ENCODE measurements at places on chromosomes 12 and 14.

DNA sequence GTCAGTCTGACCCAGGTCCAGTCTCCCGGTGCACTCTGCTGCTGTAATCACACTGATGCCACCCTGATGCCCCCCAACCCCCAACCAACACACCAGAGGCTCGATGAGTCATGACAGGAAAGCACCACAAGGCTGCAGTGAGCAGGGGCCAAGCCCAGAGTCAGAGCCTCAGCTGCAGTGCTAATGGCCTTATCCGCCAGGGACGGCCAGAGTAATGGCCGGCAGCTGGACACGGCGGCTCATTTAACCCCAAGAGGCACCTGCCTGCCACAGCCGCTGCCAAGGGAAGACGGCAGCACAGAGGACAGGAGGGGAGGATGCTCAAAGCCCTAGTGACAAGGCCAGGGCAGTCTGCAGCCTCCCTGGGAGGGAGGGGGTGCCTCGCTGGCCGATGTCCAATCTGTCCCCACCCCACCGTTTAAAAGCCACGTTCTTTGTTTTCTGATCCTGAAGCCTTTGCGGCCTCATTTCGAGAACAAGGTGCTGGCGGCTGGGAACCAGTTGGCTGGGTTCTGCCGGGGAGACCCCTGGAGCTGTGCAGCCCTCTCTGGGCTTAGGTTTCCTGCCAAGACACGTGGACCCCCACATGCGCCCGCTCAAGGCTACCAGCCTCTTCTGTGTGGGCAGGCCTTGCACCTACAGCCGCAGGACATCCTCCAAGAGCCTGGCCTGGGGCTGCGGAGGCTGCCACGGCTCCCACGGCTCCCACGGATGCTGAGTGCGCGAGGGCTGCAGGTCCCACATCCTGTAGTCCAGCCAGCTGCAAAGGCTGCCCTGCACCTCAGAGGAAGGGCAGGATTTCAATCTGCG, 13.1 kb downstream of the CCDC85C start:
- no peak for DNase-seq

DNA sequence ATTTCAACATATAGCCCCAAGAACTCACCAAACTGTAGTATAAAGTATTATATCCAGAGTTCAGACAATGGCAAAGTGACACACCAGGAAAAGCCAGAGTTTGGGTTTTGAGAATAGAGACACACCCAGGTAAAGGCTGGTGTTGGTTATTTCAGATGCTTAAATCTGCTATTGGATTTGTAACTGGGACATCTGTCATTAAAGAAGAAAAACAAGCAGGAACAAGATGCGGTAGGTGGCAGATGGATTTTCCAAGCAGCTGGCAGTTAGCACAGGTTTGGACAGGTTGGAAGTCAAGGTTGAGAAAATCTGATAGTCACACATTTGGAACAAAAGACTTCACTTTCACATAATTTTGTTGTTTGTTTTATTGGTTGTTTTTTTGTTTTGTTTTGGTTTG, 14.4 kb upstream of the CDK17 start:
- no peak for DNase-seq

DNA sequence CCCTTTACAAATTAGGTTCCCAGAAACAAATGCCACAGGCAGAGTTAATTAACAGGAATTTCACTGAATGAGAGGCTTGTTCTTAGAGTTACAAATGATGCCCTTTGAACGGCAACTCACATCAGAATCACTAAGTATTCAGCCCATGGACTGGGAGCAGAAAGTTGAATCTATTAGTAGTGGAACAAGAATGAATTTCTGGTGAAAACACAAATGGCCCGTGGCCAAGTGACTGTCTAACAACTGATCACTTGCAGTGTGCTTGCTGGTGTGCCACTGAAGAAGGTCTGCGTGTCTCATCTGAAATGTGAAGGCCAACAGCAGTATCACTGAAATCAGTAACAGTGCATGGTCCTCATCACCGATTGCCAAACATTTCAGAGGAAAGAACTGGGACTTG, 893.4 kb upstream of the TMEM132C start:
- DNase-seq, result no peak

- DNase-seq, result no peak
These were observed 165.3 kb downstream of the SNAPC1 start for GRCh38 chr14:61927520-61927919.

- DNase-seq, result no peak
These were observed 22.3 kb downstream of the ZFC3H1 start for GRCh38 chr12:71641390-71641789.

DNA sequence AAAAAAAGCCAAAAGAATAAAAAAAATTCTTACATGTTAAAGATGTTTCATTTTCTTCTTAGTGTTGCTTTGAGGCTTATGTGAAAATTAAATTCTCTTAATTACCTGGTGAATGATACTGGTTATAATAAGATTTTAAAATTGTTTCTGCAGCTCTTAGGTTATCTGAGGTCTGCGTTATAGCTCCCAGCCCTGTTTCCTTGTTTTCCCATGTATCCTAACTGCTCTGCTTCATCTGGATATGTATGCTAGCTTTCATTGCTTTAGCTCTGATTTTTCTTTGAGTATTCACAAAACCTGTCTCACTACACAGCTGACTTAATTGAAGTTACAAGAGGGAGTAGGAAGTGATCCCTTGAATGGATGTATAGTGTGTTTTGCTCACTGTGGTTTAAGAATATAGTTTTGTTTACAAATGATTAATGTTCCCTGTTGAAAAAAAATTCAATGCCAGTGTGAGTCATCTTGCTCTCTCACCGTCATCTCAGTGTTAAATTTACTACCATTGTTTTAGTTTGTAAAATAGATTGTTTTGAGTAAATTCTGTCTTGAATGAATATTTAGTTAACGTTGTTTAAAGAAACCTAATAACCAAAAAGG, 26.8 kb downstream of the CPSF6 start:
- no peak for DNase-seq

- DNase-seq, result no peak
These were observed 9.4 kb downstream of the IGF1 start for GRCh38 chr12:102470945-102471344.

- no peak for DNase-seq
These were observed 38.9 kb downstream of the PRORP start for GRCh38 chr14:35161231-35161630.

- DNase-seq, result no peak
These were observed 2.6 kb upstream of the DDX47 start for GRCh38 chr12:12810553-12811021.

DNA sequence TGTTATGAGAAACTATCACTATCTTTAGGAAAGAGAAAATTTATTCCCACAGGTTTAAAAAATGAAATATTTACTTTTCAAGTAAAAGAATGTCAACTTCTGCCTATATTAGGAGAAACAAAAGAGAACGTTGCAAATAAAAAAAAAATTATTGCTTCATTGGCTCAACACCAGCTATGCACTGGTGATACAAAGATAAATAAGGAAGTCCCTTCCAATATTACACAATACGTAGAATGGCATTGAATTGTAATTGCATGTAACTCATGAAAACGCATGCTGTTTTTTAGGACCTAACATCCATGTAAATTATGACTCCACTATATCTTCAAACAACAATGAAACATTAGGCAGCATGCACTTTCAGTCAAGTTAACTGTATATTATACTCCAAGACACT, 56.4 kb upstream of the RERGL start:
- no peak for DNase-seq

- no peak for DNase-seq
These were observed 348.0 kb downstream of the BCL11B start for GRCh38 chr14:98924046-98924445.

DNA sequence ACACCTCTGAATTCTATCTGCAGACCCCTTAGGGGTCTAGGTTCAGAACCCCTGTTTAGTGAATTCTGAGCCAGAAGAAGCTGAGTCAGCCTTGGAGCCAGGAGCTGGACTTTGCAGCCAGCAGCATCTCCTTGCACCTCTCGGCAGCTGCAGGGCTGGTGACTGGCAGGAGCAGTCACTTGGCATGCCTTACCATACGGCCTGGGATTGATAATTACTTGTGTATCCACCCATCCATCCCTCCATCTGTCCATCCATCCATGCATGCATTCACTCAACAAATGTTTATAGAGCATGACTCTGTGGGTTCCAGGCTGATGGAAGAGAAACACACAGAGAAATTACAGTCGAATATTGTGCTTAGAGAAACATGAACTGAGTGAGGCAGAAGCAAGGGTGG, 67.5 kb upstream of the PRIMA1 start:
- no peak for DNase-seq

DNA sequence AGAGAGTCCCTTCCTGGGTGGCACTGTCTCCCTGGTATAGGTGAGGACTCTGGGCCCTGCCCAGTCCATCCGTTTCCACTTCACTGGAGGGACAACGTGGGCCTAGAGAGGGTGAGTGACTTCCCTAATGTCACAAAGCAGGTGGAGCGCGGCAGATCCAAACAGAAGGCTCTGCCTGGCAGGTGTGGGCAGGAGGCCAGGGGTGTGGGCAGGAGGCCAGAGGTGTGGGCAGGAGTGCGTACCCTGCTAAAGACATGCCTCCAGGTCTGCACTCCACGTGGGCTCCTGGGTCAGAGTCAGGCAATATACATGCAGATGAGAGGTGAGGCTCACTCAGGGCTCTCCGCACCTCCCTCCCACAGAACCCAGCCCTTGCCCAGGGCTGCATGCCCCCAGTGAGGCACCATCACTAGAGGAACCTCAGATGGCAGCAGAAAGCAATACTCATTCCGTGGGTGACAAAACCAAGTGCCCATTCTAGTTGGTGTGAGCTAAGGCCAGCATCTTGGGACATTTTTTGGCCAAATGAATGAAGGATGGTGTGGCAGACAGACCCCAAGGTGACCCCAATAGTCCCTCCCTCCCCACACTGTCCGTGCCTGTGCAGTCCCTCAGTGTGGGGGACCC, 271.6 kb upstream of the RTL1 start:
- no peak for DNase-seq

DNA sequence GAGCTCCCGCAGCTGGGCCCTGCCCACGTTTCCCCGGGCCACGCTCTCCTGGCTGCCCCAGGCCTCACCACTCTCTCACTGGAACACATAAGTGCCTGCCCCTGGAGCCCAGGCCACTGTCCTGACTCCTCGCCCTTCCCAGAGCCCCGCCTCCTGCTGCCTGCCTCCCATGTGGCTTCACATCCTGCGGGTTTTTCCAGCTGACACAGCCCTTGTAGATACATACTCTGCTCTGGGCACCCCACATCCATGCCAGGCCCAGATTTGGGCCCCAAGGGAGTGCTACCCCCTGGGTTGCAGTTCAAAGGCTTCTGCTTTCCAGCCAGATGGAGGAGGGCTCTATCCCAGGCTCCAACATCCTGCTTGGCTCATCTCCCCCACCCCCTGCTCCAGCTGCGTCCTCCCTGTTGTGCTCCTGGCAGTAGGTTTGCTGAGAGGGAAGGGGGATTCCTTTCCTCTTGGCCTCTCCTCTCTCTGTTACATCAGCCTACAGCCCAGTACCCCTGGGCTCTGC, 60.1 kb downstream of the TSPAN9 start:
- no peak for DNase-seq

- DNase-seq, result no peak
These were observed 109.4 kb downstream of the SLC38A1 start for GRCh38 chr12:46159309-46159901.

GRCh38 chr14:37241198-37241597, 43.5 kb downstream of the MIPOL1 start:
- no peak for DNase-seq

DNA sequence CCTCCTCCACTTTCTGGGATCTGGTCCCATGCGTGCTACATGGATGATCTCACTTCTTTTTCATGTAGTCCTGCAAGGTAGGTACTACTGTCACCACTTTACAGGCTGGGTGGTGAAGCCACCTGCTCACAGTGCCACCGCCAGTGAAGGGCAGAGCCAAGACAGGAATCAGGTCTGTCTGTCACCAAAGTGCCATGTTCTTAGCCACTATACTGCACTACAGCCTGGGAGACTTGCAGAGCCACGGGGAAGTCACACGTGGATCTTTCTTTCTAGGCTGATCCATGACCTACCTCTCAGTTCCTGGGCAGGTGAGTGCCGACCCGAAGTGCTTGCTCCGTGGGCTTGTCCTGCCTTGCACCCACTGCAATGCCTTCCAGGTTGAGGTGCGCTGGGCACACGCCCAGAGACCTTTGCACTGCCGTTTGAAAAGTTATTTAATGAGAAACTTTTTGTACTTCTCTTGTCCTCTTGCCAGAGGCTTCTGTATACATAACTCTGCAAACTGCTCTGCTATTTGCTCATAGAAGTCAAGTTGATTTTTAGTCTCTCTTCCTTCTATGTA, 19.7 kb upstream of the CLMN start:
- no peak for DNase-seq

- DNase-seq, result no peak
These were observed 8.8 kb upstream of the KRT82 start for GRCh38 chr12:52414936-52415335.

- DNase-seq, result no peak
These were observed 93.2 kb downstream of the FBXO33 start for GRCh38 chr14:39339003-39339402.

GRCh38 chr12:82619644-82620043, 67.1 kb upstream of the TMTC2 start:
- no peak for DNase-seq

DNA sequence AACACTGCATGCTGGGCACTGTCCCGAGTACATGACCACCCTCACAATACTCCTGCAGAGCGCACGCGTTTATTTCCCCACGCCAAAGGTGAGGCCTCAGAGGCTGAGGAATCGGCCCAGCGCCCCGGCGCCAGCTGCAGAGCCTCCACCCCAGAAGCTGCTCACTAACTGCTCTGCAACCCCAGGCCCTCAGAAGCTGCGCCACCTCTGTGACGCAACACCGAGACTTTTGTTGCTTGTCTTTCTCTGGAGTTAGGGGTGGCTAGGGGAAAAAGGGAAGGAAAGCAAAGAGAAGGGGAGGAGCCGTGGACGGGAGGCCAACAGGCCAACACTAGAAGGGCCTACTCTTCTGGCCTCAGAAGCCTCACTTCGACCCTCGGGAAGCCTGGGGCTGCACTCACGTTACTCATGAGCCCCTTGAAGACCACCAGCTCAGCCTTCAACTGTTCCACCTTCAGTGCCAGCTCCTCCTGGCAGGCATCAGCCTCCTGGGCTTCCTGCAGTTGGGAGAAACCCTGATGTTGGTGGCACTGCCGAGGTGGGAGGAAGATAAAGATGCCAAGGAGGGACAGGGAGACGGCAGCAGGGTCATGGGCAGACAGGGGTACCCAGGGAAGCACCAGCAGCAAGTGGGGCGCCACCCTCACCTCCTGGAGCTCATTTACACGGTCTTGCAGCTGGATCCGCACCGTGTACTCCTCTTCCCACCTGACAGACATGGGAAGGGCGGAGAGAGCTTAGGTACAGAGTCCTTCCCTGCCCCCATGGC, 5.4 kb downstream of the IFFO1 start:
- DNase-seq, result no peak

- no peak for DNase-seq
These were observed 61.8 kb upstream of the ATF7IP start for GRCh38 chr12:14303661-14304155.

- DNase-seq, result no peak
These were observed 4.2 kb downstream of the RDH5 start for GRCh38 chr12:55724226-55724939.

GRCh38 chr14:66240105-66240504, 246.1 kb upstream of the CCDC196 start:
- no peak for DNase-seq

- DNase-seq, result no peak
These were observed 168.3 kb downstream of the CACNA1C start for GRCh38 chr12:2221030-2221621.

All from esophagus squamous epithelium (tissue), 5 donors.